Activated CD4-positive, alpha-beta T cell treated with anti-CD3 and anti-CD28 coated beads for 48 hours (primary cell): ENCODE measurements at places on chromosomes 5 and 9.

DNA sequence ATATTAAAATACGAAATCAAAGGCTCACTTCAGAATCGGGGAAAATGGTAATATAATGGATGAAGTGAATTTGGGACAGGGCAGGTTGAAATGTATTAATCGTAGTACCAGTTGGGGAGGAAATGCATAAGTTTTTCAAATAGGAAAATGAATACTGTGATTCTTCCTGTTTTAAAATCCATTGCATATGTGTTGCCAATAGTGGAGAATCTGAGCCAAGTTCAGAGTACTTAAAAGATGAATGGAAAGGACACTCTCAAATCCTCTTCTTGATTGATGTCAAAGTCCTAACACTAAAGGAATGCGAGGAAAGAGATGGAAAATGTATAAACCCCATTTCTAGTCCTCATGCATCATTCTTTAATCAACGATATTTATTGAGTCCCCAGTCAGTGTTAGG, 160.9 kb upstream of the CCNG1 start:
- no peak for DNase-seq

DNA sequence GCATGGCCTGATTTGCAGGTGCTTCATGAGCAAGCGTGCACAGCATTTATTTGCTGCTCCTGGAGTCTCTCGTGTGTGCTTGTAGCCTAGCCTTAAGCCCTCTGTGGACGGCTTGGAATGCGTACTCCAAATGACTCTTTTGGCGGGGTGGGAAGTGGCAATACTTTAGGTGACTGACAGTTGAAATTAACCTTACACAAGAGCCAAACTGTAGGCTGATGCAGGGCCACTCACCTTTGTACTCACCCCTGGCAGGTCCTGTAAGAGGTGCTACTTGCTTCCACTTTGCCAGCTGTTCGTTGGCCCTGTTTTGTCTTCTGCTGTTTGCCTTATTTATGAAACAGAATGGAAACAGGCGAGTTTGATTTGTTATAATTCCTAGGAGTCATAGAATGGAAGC, 22.9 kb downstream of the TENT4A start:
- no peak for DNase-seq

DNA sequence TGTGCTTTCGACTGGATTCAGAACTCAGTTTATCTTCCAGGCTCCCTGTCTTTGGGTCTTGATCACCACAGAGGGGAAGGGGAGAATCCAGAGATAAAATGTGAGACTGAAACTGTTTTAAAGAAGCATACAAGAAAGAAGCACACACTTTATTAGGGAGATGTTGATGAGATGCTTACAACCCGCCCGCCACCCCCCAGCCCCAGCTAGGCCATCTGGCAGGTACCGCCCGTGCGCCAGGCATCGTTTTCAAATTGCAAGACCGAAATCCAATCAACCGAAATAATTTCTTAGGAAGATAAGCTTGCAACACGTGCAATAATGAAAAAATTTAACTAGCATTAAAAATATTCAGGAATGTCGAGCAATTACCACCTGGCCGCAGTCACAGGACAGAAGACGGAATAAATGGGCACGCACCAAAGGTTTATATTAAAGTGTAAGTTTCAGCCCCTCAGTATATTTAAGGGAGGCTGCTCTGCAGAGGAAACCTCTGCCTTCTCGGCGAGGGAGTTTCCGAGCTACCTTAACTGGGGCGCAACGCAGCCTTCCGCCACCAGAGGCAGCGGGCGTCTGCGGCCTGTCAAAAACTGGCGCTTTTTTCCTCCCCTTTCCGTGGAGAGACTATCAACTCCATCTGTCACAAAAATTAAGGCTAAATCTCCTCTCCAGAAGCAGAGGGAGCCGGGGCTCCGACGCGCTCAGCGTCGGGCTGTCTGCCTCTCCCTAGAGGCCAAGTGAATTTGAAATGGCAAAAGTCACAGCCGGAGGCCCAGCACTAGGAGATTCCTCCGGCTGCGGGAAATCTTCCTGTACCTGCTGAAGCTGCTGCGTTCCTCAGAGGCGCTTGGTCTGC, 996 bp upstream of the GAS1 start:
- peak; percentile 82 for DNase-seq

DNA sequence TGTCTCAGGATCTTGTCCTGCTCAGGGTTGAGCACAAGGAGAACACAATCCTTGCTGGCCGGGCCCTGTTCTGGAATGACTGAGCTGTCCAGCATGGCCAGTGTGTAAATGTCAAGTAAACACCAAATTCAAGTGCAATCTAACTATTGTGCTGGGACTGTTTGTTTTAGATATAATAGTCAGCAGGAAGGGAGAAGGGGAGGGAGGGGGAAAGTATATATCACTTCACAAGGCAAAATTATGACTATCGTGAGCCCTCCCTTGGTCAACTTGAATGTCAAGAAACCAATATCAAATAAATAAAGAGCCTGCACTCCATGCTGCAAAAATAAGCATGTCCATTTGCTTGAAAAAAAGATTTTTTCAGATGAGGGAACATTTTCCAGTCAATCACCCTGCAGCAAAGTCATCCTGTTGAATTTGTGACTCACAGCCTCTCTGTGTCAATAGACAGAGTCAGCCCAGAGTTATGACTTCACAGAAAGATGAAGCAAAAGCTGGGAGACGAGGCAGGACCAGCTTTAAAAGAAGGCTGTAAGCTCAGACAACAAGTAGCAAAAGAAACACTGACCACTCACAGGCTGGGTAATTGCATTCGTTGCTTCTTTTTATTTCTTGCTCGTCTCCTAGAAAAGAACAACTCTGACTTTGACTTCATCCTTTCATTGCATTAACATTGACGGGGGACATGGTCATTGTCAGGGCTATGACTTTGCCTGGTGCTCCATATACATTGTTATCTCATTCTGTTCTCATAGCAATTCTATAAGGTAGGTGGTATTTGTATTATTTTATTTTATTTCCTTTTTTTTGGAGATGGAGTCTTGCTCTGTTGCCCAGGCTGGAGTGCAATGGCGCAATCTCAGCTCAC, 15.3 kb upstream of the KLF4 start:
- DNase-seq, result no peak

GRCh38 chr9:16337322-16338029, 533.0 kb downstream of the BNC2 start:
- DNase-seq, result no peak

DNA sequence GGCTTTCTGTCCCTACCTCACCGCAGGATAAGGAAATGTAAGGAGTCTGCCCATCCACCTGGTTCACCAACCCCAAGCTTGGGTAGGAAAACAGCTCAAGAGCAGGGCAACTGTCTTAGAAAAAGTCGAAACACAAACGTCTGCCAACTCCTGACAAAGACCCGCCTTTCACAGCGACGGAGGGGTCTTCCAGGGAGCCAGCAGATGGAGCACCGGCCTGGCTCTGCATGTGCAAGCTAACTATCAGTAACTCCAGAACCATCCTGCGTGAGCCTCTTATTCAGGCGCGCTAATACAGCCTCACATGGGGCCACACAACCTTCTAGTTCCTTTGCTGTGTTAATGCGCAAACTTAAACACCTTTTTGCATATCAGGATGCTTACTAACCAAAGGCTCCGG, 26.9 kb downstream of the CAMSAP1 start:
- DNase-seq, result no peak

DNA sequence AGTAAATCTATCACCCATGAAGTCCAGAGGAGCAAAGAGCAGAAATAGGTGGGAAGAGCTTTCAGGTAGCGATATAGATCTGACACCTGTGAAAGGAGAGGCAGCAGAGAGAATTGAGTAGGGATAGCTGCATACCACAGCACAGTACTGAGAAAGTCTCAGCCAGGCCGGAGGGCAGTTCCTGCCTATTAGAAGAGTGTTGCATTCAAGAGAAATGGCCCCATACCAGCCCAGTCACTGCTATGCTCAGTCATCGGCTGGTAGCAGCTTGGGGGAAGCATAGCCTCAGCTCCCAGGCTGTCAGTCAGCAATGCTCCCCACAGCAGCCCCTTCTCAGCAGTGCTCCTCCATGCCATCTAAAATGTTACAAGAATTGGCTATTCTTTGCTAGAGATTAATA, 285.1 kb upstream of the CDH6 start:
- DNase-seq, result no peak

DNA sequence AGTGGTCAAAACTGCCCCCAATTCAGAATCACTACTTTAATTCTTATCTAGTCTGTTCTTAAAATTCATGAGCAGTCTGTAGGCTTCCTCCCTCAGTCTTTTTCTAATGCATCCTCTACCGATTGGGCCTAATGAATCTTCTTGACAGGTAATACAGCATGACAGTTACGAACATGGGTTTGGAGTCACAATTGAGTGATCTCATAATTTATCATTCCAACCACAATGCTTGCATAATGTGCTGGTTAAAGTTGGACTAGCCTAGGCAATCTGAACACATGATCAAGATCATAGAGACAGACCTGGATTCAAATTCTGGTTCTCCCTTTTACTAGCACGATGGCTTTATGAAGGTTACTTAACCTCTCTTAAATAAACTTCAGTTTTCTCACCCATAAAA, 33.1 kb upstream of the SETD9 start:
- no peak for DNase-seq

GRCh38 chr9:120659676-120660075, 54.6 kb downstream of the MEGF9 start:
- no peak for DNase-seq

DNA sequence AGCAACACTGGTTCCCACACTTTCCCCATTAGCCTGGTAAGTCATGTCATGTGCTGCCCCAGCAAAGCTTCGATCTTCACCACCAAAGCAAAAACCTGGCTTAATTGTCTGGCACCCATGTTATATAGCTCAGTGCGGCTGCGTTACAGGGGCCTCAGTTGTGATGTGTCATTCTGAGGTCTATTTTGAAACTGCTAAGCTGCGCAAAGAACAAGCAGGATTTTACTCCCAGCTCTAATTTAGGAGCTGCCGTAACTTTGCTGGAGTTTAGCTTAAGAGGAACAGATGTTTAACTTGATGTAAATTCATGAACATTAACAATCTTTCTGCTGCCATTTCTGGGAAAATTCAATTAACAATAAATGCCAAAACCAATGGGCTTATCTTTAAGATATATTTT, 274.1 kb downstream of the HSPA4 start:
- DNase-seq, result no peak

DNA sequence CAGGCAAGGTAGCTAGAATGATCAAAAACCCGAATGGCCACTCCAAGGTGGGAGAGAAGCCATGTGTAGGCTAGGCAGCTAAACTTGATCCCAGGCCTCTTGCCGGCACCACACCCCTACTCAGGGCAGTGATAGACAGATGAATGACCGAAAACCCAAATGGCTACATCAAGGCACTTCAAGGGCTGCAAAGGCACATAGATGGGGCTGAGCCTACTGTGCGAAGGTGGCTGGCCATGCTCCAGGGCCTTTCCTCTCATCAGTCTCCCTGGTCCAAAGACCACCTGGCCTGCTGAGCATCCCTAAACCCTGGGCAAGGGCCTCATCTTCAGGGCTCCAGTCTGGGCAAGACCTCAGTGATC, 3.7 kb upstream of the TIFAB start:
- no peak for DNase-seq

DNA sequence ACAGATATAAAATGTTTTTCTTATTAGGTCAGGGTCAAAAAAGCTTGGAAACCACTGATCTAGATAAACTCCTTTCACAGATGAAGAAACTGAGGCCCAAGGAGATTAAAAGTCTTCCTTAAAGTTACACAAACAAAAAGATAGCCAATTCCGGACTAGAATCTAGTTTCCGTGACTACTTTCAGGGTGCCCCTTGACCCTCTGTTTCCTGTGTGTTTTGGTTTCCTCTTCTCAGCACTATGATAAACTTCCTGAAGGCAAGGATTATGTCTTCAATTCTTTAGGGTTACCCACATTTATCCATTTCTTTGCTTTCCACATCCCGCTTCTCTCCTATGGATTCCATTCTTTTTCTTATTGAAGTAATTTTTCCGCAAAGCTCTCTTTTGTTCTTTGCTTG, 83.1 kb downstream of the ADAMTS12 start:
- DNase-seq, result no peak

DNA sequence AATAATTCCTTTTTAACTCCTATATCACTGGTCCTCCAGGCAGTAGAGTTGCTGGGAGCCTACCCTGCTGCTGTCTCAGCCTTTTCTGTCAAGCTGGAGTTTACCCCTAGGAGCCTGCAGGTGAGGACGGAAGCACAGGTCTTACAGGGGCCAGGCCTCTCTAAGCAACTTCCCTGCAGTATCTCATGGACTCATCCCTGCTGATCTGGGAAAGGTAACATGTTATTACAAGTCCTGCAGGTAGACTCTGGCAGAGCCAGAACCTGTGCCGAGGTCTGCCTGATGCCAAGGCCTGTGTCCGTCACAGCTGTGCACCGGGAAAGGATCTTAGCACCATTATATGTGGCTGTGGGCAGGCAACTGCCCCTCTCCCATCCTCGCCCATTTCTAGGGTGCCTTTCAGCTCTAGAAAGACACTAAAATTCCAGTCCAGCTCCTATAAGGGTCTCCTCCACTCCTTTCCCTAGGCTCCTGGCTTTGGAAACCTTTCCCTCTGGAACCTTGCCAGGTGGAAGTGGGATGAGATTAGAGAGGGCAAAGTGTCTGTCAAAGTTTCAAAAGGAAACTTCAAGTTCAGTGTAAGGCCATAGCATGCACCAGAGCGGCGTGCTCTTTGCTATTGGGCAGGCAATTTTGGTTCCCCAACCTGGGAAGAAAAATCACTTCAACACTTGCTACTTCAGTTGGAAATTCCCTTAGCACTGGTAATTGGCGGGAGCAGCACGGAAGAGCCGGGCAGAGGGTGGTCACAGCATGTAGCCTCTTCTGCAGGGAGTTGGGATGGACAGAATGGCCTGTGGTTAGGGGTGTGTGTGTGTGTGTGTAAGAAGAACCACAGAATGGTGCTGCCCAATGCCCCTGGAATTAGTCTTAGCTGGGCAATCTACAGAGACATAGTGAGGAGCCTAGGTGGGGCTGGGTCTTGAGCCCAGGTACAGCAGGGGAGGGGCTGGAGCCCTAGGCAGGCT, 17.5 kb downstream of the TMEM171 start:
- no peak for DNase-seq

DNA sequence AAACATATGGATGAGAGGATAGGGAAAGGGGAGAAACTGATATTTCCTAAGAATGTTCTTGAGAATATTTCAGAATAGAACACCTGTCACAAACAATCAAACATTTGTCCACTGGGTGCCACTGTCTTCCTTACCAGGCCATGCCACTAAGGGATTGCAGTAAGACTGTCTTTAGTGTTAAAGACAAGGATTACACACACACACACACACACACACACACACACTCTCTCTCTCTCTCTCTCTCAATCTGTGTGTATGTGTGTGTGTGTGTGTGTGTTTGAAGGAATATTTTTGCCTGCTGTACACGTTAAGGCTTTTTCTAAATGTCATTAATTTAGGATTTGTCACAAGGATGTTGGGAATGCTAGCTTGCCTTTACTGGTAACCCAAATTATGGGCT, 54.4 kb downstream of the CCDC192 start:
- peak; percentile 24 for DNase-seq
